ENCODE measurements at places on chromosomes 16 and 17.
A peak's percentile ranks its signal among the peaks of the same experiment; 100 is the strongest.

GRCh38 chr16:53779186-53779585 lies 75.2 kb downstream of the FTO start:
- no peak overlapping the region for H3K27ac ChIP-seq
- DNase-seq: no peak
- H3K36me3 ChIP-seq: no peaks in the 10 kb centered on the region
- H3K4me1 ChIP-seq: peaks cover 32% of the 10 kb centered on the region
- H3K4me3 ChIP-seq: no peak overlapping the region
- no peaks in the 10 kb centered on the region for H3K27me3 ChIP-seq

GRCh38 chr17:49616601-49617131 lies 41.0 kb downstream of the NXPH3 start:
- H3K4me3 ChIP-seq: no peak overlapping the region
- H3K36me3 ChIP-seq: peaks cover 77% of the 10 kb centered on the region
- DNase-seq: no peak
- H3K27ac ChIP-seq: no peak overlapping the region

DNA sequence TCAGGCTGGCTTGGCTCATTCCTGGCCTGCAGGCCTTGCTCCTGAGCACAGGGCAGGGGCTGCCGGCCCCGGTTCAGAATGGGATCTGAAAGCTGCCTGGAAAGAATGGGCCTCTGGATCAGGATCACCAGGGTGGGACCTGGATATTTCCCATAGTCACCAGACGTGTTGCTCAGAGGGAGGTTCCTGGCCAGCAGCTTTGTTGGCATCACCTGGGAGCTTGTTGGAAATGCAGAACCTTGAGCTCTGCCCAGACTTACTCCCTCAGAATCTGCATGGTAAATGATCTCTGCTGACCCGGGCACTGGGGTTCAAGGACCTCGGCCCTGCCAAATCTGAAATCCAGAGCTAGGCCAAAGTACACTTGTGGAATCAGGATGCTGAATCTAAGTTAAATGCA lies 29.5 kb upstream of the MED9 start:
- no peak overlapping the region for H3K27ac ChIP-seq
- H3K36me3 ChIP-seq: no peaks in the 10 kb centered on the region
- no peak overlapping the region for H3K4me3 ChIP-seq
- no peak for DNase-seq

GRCh38 chr17:81834831-81835267 lies at the start of gene PPP1R27:
Gene PPP1R27, minus strand, starts transcription at chr17:81835050. Its CDS starts 97 bp downstream, at chr17:81834953.
- H3K36me3 ChIP-seq: peaks cover 5% of the 10 kb centered on the region
- no peak for DNase-seq
- peak within 1 kb of the TSS; percentile 84 for H3K4me3 ChIP-seq
- H3K27me3 ChIP-seq: no peaks in the 10 kb centered on the region
- peak within 1 kb of the TSS; percentile 77 for H3K27ac ChIP-seq

DNA sequence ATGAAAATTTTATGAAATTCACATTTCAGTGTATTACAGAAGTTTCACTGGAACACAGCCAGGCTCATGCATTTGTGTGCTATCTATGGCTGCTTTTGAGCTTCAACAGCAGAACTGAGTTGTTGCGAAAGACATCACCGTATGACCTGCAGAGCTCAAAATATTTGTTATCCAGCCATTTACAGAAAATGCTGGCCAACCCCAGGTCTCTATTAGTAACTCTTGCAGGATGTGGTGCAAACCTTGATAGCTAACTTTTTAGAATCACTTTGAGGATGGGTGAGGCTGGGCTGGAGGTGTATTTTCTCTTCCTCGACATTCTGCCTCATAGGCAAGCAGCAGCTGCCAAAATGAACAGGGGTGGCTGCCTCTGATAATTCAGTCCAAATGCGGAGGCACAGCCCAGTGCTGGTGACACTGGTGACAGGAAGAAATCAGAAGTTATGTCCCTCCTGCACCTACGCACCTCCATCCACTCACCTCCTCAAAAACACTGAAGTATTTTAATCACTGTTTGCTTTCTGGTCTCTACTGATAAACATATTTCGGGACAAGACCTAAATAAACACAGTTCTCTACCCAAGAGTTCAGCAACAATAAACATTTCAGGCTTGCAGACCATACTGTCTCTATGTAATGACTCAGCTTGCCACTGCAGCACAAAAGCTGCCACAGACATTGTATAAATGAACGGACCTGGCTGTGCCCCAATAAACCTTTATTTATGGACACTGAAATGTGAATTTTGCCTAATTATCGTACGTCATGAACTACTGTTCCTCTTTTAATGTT lies 28.5 kb downstream of the ARHGAP17 start:
- peaks cover 94% of the 10 kb centered on the region for H3K4me1 ChIP-seq
- H3K36me3 ChIP-seq: peaks cover 20% of the 10 kb centered on the region

- no peaks in the 10 kb centered on the region for H3K36me3 ChIP-seq
- H3K27me3 ChIP-seq: peaks cover 3% of the 10 kb centered on the region
These were observed 229.9 kb upstream of the SDK2 start for GRCh38 chr17:73874008-73874720.

DNA sequence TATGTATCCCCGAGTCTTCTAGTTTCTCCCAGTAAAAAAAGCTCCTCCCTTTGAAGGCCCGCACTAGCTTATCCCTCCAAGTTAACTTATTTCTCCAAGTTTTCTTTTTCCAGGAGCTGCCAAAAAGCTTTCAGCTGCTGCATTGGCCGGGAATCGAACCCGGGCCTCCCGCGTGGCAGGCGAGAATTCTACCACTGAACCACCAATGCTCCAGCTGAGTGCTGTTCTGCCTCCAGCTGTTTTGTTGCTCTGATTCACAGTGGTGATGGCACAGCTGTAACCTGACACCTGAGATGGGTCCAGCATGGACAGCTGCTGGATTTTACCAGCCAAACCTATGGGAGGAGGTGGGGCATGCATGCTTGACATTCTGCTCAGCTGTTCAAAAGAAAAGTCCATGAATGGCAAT lies 22.1 kb downstream of the VAC14 start:
- peaks cover 87% of the 10 kb centered on the region for H3K36me3 ChIP-seq
- no peak overlapping the region for H3K27ac ChIP-seq
- no peak for DNase-seq
- H3K4me1 ChIP-seq: no peaks in the 10 kb centered on the region

DNA sequence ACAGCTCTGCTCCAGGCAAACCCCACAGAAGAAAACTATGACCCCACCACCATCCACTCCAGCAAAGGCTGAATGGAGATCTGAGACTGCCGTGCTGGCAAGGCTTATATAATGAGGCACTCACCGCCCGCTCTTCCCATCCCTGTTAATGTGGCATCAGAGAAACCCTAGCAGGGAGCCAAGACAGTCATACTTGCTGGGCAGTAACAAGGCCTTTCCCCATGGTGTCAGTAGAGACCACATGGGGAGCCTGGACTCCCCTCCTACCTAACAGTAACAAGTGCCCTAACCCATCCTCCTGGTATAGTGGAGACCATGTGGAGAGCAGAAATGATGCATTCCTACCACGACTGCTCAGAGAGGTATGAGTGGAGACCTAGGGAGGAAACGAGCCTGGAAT lies 235.2 kb downstream of the C16orf78 start:
- no peaks in the 10 kb centered on the region for H3K4me1 ChIP-seq
- no peaks in the 10 kb centered on the region for H3K36me3 ChIP-seq
- no peak for DNase-seq
- H3K27me3 ChIP-seq: peaks cover 17% of the 10 kb centered on the region
- no peak overlapping the region for H3K4me3 ChIP-seq
- no peak overlapping the region for H3K27ac ChIP-seq

GRCh38 chr16:11133344-11133943 lies 122.6 kb downstream of the SOCS1 start:
- DNase-seq: no peak
- no peak overlapping the region for H3K27ac ChIP-seq
- peaks cover 76% of the 10 kb centered on the region for H3K36me3 ChIP-seq
- H3K4me3 ChIP-seq: no peak overlapping the region
- no peaks in the 10 kb centered on the region for H3K27me3 ChIP-seq

Measured in activated B cell treated with CpG ODN at 0.5 μM for 24 hours (primary cell).